ENCODE measurements at places on chromosomes 12 and 14. TPM values are rescaled to one million over a fixed set of nuclear protein-coding genes. Genes with fewer than 3 reads are reported as not detected.
A peak's percentile ranks its signal among the peaks of the same experiment; 100 is the strongest.

GRCh38 chr12:120649442-120650232 is 9.2 kb downstream of the CABP1 start:
- no peak for DNase-seq

- no peak for DNase-seq
Measured at GRCh38 chr12:90916516-90916915, 38.5 kb downstream of the CCER1 start.

- no peak for DNase-seq
Measured at GRCh38 chr14:43165651-43166050, 1341.4 kb downstream of the FSCB start.

DNA sequence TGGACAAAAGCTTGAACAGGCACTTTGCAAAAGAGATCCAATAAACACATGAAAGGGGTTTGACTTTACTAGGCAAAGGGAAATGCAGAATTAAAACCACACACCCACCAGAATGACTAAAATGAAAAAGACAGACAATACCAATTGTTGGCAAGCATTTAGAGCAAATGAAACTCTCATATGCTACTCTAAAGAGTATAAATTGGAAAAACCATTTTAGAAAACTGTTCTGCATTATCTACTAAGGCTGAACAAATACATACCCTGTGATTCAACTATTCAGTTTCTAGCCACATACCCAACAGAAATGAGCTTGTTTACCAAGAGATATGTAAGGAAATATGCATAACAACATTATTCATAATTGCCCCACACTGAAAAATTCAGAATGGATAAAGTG is 8.5 kb upstream of the IL22 start:
- no peak for DNase-seq

- DNase-seq = peak; percentile 60
Measured at GRCh38 chr12:54201001-54201794, 12.4 kb upstream of the SMUG1 start.

DNA sequence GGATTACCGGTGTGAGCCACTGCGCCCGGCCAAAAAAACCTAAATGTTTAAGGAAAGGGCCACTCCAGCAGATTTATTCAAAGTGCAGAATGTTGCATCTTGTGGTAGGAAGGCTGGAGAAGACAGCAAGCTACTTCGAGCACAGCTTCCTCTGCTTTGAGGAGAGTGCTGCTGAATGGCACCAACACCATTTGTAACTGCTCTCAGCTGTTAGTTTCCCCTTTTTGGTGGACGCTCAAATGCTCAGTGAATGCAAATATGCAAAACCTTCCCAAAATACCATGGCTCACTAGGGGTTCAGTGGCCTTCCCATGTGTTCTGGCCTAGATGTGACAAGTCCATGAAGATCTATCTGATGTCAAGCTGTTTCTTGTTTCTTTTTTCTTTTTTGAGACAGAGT is 2.9 kb upstream of the TDRD9 start:
- no peak for DNase-seq

DNA sequence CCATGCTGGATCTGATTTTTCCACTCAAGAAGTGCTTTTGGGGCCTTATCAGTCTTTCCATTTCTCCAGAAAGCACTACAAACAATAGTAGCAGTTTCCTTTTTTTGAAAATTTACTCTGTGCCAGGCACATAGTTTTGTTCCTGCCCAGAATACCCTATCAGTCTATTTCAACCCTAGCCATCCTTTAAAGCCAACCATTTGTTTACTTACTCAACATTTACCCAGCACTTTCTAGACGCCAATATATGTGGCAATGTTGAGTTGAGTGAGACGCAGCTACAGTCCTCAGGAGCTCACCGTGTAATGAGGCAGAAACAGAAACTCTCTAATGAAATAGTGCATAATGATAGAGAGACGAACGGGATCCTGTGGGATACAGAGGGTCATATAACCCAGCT is 32.9 kb upstream of the CHST11 start:
- DNase-seq = no peak

- no peak for DNase-seq
Measured at GRCh38 chr14:33948869-33949408, 1.9 kb downstream of the EGLN3 start.

- no peak for DNase-seq
Measured at GRCh38 chr12:113040722-113041171, 15.8 kb upstream of the DTX1 start.

GRCh38 chr12:89357297-89357730 is 5.0 kb upstream of the DUSP6 start:
- no peak for DNase-seq

GRCh38 chr14:20476776-20477175 is 7.6 kb downstream of the PNP start:
- no peak for DNase-seq

- DNase-seq = no peak
Measured at GRCh38 chr14:71355324-71356201, 448.3 kb downstream of the PCNX1 start.

- no peak for DNase-seq
Measured at GRCh38 chr12:25308756-25309155, 58.0 kb upstream of the KRAS start.

GRCh38 chr12:11854011-11854499 is 204.6 kb downstream of the ETV6 start:
- DNase-seq = no peak

- no peak for DNase-seq
Measured at GRCh38 chr12:94169495-94169894, 21.1 kb downstream of the PLXNC1 start.

GRCh38 chr14:22122227-22122818 is 448.7 kb upstream of the OR4E1 start:
- no peak for DNase-seq

DNA sequence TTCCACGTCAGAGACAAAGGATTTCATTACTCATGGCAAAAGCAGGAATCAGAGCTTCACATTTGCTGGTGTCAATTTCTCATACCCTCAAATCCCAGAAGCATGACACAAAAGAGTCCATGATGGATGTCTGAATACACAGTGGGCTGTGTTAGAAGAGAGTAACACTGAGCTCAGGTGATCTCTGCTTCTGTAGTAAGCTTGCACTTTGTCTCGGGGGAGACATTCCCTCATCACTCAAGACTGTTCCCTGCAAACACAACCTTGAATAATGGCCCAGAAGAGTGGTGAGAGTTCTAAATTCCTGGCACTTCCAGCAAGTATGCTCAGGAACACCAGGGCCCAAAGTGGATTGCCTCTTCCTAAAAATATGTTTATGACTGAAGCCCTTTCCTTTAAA is 1787.2 kb upstream of the SEL1L start:
- no peak for DNase-seq

DNA sequence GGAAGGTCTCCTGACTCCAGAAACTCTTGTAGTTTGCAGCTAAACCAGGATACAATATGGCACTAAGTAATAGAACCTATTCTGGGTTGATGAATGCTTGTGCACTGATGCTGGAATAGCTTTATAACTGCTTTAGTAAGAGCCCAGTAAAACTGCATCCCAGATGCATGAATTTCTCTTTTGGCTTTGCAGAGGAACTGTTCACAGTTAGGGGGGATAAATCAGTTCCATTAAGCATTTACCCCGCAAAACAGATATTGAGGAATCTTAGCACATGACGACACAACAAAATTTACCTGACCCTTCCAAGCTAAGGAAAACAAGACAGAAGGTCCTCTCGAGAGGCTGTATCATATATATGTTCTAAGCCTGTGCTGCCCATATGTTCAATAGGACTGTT is 457.4 kb downstream of the FOXG1 start:
- DNase-seq = no peak

- no peak for DNase-seq
Measured at GRCh38 chr12:126055521-126055920, 990.3 kb downstream of the AACS start.

GRCh38 chr12:122604993-122605392 is 77.9 kb downstream of the KNTC1 start:
- DNase-seq = no peak

DNA sequence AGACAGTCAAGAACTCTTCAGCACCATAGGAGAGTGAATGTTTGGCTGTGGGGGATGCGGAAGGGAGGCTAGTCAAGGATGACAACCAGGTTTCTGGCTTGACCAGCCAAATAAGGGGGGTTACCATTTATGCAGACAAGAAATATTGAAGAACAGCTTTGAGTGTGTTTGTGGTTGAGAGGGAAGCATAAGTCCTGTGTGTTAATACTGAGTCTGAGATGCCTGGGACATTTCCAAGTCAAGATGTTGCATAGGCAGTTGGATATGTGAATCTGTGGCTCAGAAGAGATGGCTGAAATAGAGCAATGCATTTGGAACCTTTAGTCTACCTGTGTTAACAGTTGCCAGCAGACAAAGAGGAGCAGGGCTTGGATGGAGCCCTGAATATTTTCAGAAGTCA is 66.1 kb downstream of the ANO6 start:
- no peak for DNase-seq

- no peak for DNase-seq
Measured at GRCh38 chr12:22287776-22288621, 46.5 kb downstream of the ST8SIA1 start.

DNA sequence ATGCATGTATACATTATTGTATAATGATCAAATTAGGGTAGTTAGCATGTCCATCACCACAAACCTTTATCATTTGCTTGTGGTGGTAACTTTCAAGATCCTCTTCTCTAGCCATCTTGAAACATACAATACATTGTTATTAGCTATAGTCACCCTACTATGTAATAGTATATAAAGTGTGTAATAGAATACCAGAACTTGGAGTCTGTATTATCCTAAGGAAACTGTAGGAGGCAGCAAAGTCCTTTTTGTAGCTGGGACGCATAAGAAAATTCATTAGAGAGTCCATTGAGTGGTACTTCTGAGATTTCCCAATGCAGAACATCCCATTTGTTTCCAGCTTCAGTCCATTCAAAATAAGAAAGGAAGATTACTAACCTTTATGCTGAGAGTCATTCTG is 325.9 kb upstream of the LRFN5 start:
- no peak for DNase-seq

GRCh38 chr14:79542121-79542520 is 669.2 kb downstream of the DIO2 start:
- no peak for DNase-seq

DNA sequence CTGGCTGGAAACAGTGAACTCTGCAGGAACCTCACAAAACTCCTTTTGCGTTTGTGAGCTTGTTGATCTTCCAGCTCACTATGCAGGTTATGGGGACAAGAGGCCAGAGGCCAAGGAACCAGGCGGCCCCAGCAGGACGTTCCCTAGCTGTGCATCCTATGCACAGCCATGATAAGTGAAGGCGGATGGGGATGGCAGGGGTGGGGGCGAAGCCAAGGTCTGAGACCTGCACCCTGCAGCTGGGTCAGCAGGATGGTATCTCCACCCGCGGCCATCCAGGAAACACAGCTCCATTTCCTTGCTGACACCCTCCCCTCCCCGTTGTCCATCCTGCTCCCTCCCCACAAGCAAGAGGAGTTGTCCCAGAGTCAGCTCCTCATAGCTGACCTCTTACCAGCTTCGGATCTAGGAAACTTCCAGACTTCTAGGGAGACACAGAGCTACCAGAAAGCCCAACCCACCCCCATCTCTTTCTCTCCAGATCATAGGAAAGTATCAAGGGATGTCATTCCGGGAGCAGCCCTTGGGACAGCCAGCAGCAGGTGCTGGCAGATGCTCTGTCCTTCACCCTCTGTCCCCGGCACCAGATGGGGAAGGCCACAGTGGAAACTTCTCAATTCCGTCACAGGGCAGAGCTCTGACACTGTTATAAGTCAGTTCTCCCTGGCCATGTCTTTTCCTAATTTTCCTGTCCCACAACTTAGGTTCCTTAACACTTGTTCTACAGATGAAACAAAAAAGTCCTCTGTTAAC is 9.4 kb downstream of the ZBTB39 start:
- no peak for DNase-seq

- no peak for DNase-seq
Measured at GRCh38 chr14:92538412-92538985, 24.9 kb downstream of the RIN3 start.

- DNase-seq = no peak
Measured at GRCh38 chr12:122063694-122064024, 14.9 kb upstream of the MLXIP start.

- DNase-seq = no peak
Measured at GRCh38 chr14:35281341-35281740, 10.8 kb upstream of the PSMA6 start.

DNA sequence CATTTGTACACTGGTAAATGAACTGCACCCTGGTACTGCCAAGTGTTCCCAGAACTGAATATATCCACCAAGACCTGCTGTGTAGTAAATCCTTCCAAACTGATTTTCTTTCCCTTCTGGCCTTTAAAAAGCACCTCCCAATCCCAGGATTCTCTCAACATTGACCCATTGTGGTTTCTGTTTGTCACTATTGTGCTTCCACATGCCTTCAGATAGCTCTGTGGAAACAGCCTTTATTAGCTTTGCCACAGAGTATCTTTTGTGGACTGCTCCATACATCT is 949 bp upstream of the KIF21A start:
- no peak for DNase-seq

DNA sequence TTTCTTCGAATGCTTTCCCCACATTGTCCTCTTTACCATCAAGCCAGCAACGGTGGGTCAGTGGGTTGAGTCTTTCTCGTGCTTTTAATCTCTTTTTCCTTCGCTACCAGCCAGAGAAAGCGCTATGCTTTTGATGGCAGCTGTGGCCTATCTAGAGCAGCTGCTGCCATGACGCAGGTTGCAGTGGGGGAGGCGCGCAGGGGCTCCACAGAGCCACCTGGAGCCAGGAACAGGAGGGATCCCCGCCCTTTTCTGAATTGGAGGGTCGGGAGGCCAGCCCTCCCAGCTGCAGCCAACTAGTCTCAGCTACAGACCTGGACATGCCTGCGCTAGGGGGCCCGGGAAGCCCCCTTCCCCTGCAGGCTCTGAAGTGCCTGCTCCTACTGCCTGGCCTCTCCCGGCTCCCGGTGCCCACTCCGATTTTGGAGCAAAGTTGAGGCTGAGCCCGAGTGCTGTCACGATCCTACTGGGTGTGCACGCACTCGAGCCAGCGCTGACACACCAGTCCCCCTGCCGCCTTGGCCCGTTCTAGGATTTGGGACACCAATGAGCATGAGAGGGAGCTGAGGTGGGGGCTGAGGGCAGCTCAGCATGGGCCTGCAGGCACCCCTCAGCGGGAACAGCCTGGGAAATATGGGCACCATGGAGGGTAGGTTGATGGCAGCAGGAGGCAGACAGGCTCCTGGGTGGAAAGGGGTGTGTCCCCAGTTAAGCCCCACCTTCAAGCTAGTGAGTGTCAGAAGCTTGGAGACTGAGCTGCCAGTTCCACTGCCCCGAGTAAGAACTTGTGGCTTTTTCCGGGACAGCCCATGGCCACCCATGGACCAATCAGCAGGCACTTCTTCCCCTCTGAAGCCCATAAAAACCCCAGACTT is 784.2 kb downstream of the SLC6A15 start:
- no peak for DNase-seq

GRCh38 chr12:97876780-97877179 is 414.2 kb downstream of the RMST start:
- DNase-seq = no peak

- DNase-seq = no peak
Measured at GRCh38 chr12:52419656-52420055, 13.5 kb upstream of the KRT82 start.

- DNase-seq = no peak
Measured at GRCh38 chr14:76826122-76826521, at the start of gene LRRC74A. LRRC74A (plus strand) TSS chr14:76826408; CDS start chr14:76826698, 290 bp downstream.

GRCh38 chr12:20473133-20473532 is 104.8 kb downstream of the PDE3A start:
- DNase-seq = no peak

Gene TMTC1
- 2.0 TPM for total RNA-seq

Gene TOGARAM1
- total RNA-seq = 21.4 TPM

Gene POMT2
- total RNA-seq = 6.7 TPM

Gene NEDD1
- total RNA-seq = 30.6 TPM

Gene CEP170B
- total RNA-seq = 0.30 TPM

Gene TAS2R8
- not detected for total RNA-seq

Gene ASB8
- total RNA-seq = 73.8 TPM

Gene GOLGA5
- total RNA-seq = 17.1 TPM

Gene CDC42BPB
- 2.3 TPM for total RNA-seq

Gene KRT75
- total RNA-seq = not detected

Gene SYNDIG1L
- 0.30 TPM for total RNA-seq
